ENCODE measurements at places on chromosomes 7 and 10. TPM values are rescaled to one million over a fixed set of nuclear protein-coding genes. Genes with fewer than 3 reads are reported as not detected.

GRCh38 chr10:79105818-79106217, 37.1 kb downstream of the ZMIZ1 start:
- DNase-seq, result no peak

- DNase-seq, result no peak
Observed at GRCh38 chr10:11286261-11286852, 268.7 kb downstream of the CELF2 start.

DNA sequence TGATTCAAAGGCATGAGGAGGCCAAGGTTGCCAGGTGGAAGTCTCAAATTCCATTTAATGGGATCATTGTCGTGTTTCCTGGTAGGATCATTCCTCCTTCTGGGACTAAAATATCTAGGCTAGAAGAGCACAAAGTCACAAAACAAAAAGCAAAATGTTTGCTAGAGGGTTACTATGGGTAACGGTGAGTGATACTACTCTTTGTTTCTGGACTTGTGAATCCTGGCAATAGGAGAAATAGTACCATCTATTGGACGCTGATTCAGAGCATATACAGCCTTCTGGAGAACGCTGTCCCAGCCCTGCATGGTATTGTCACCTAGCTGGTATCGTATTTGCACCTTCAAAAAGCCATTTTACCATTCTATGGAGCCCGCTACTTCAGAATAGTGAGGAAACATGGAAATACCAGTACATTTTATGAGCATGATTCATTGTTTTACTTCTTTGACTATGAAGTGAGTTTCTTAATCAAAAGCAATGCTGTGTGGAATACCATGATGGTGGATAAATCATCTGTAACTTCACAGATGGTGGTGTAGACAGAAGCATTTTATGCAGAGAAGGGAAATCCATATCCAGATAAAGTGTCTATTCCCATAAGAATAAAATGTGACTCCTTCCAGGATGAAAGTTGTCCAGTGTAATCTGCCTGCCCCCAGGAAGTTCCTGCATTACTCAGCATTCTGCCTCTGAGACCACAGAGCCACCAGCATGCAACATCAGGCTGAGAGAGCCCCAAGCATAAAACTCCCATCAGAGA, 361.0 kb downstream of the ETV1 start:
- no peak for DNase-seq

Gene PGAM2
- total RNA-seq, result 0.59 TPM
